ENCODE measurements at places on chromosomes 3 and 15.

- DNase-seq: no peak
Measured at GRCh38 chr3:62951037-62951613, 75.9 kb upstream of the CADPS start.

DNA sequence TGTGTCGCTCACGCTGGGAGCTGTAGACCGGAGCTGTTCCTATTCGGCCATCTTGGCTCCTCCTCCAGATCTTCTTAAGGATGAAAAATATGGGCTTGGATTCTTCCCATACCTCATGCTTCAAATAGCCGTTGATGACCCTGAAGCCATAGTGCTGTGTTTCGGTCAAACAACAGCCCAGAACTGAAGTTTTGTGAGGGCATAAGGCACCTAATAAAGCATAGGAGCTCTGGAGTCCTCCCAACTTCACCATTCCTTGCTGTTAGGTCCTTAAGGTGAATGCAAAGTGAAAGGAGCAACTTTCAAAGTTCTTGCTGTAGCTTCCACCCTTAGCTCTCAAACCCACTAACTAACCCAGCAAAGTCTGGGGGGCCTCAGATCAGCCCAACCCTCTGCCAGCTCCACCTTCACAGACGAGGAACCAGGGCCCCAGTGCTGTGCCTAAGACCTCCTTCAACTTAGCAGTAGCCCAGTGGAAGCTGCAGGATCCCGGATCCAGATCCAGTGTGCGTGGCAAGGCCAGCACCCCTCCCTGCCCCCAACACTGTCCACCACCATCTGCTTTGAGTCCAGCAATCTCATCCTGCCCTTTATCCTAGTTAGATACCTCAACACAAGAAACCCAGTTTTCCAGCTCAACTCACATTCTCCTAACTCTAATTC is at the start of gene GRK7:
Gene GRK7, plus strand, starts transcription at position 321 of the 663 bp plus-strand sequence. CDS start 14,877 bp downstream, outside the sequence.
- DNase-seq: no peak

- no peak for DNase-seq
Measured at GRCh38 chr3:195540027-195540426, 3.1 kb downstream of the PPP1R2 start.

DNA sequence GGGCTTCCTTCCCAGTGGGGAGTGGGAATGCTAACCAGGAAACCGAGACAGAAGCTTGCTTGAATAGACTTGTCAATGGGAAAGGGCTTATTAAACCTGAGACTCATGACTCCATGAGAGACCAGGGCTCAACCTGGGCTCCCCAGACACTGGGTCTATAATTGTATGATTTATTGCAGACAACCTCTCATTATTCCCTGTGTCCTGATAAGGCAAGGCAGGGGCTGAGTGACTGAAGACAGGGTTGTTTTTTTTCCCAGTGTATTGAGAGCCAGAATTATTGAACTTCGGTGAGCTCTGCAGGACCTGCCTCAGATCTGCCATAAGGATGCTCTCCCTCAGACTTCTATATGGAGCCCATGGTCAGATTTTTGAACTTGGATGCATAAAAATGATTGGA is 79.5 kb upstream of the KLHL25 start:
- DNase-seq: no peak

GRCh38 chr3:141312354-141313092 is 55.8 kb upstream of the ZBTB38 start:
- no peak for DNase-seq

DNA sequence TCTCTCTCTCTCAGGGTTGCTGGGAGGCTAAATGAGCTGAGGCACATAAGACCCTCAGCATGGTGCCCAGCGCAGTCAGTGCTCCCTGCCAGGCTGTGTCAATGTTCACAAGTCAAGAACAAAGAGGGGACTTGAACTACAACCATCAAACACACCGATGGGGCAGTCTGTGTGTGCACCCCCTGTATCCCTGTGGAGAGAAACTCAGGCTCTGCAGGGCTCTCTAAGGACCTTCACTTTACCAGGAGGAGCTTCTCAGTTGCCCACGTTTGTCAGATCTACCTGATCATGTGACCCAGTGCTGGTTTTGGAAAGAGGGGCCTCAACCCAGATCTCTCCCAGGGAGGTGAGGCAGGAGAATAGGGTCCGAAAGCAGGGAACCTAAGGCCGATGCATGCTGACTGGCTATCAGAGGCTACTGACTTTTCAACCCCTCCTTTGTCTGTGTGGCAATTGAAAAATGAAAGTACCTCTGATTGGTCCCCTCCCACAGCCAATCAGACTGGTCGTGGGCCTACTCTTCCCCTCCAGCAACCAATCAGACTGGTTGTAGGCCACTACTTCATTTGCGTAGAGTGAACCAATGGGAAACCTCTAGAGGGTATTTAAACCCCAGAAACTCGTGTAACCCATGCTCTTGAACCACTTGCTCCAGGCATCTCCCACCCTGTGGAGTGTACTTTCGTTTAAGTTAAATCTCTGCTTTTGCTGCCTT is 34.0 kb downstream of the RHCG start:
- peak; percentile 92 for DNase-seq

GRCh38 chr15:31364301-31365031 is 37.8 kb downstream of the KLF13 start:
- DNase-seq: no peak

GRCh38 chr3:29283231-29284119 is 2.6 kb downstream of the RBMS3 start:
- no peak for DNase-seq

DNA sequence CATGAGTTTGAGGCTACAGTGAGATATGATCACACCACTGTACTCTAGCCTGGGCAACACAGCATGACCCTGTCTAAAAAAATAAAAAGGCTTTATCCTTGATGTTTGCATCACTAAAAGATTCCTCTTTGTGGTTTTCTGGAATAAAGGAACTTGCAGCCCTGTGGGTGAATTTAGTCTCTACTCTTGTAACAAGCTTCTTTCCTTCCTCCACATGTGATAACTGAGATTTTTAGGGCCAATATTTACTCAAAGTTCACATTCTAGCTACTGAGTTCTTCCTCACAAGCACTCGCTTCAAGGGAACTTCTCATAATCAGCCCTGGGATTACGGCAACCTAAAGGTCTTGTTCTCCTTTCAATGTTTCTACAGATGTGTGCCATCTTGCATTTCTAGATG is 24.6 kb downstream of the COMMD2 start:
- no peak for DNase-seq

DNA sequence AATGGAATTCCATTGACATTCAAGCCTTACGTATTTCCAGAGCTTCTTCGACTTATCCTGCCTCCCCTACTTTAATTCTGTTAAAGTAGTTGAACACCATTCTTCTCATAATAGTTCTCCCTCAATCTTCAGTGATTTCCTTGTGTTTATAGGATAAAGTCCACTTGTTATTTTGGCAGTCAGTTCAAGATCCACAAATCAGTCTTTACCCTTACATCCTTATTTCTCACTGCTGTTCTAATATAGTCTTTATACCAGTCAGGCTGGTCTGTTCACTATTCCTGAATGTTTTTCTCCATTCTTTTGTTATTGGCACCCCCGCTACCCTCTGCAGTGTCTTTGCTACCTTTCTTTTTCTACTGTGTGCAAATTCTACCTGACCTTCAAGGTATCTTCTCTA is 29.7 kb downstream of the ATP6V1A start:
- no peak for DNase-seq

Data from pons (tissue), 1 donor.